Activated naive CD4-positive, alpha-beta T cell treated with anti-CD3 and anti-CD28 coated beads for 36 hours (primary cell): ENCODE measurements at places on chromosomes 5 and 9. TPM values are rescaled to one million over a fixed set of nuclear protein-coding genes. Genes with fewer than 3 reads are reported as not detected.

GRCh38 chr9:83019246-83019645 is 43.7 kb downstream of the RASEF start:
- no peaks in the 10 kb centered on the region for H3K4me1 ChIP-seq
- H3K27ac ChIP-seq, result no peak overlapping the region
- no peak overlapping the region for H3K4me3 ChIP-seq

DNA sequence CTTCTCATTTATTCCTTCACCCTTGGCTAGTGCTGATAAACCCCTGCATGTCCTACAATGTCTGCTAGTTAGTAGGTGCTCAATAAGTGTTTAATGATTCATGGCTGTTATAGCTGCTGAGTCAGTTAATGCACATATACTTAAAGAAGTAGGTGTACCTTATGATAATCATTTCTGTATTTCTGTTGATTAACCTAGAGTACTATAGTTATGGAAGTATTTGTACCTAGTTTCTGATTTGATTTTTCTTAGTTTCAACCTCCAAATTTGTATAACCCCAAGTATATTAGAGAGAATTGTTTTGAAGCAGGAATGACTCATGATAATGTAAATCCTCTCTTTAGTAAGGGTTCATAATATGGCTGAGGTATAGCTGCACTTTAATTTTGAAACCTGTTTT is 8.9 kb downstream of the SMAD5 start:
- no peak overlapping the region for H3K27ac ChIP-seq
- no peaks in the 10 kb centered on the region for H3K36me3 ChIP-seq
- H3K4me3 ChIP-seq, result no peak overlapping the region
- no peaks in the 10 kb centered on the region for H3K4me1 ChIP-seq

GRCh38 chr5:141821430-141821925 is 56.7 kb downstream of the PCDH1 start:
- H3K4me3 ChIP-seq, result no peak overlapping the region
- H3K36me3 ChIP-seq, result no peaks in the 10 kb centered on the region
- no peaks in the 10 kb centered on the region for H3K4me1 ChIP-seq
- no peak overlapping the region for H3K27ac ChIP-seq
- no peak for DNase-seq

DNA sequence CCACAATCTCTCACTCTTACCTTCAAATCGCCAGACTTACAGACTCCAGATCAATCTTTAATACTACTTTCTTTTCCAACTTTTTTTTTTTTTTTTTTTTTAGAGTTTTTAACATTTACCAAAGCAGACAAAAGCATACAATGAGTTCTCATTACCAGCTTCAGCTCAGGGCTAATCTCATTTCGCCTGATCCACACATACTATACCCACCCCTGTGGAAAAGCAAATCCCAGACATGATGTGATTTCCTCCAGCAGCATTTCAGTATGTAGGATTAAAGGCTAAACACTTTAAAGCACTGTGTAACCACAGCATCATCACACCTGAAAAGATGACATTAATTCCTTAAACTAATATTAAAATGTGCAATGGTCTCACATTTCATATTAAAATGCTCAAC is 138.8 kb upstream of the RETREG1 start:
- no peaks in the 10 kb centered on the region for H3K27me3 ChIP-seq
- no peak overlapping the region for H3K4me3 ChIP-seq
- H3K36me3 ChIP-seq, result no peaks in the 10 kb centered on the region
- no peak for DNase-seq

DNA sequence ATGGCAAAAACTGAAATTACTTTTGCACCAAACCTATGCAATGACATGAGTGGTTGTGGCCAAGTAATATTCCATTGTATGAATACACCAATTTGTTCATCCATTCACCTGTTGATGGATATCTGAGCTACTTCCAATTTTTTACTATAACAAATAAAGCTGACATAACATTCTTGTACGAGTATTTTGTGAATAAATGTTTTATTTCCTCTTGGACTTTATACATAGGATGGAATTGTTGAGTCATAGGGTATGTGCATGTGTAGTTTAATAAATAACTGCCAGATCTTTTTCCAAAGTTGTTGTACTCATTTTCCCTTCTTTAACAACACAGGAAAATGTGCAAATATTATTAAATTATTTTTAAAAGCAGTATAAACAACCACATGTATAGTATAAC is 146.1 kb upstream of the ZNF462 start:
- no peak overlapping the region for H3K27ac ChIP-seq
- no peaks in the 10 kb centered on the region for H3K36me3 ChIP-seq
- no peak overlapping the region for H3K4me3 ChIP-seq
- H3K27me3 ChIP-seq, result no peaks in the 10 kb centered on the region
- DNase-seq, result no peak
- no peaks in the 10 kb centered on the region for H3K4me1 ChIP-seq

DNA sequence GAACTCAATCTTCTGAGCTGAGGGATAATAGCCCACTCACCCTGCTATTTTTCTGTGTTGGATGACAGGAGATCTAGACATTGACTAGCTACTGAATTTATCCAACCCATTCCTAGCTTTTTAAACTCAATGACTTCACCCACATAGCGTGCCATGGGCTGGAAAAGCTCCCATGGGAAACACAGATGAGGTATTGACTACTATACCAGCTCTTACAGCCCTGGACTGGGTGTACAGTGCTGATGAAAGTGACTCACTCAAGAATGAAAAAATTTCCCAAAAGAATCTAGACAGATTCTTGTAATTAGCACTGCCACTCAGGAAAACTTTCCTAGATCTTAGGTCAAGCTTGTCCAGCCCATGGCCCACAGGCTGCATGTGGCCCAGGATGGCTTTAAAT is 72.7 kb upstream of the NREP start:
- no peak overlapping the region for H3K27ac ChIP-seq
- H3K4me3 ChIP-seq, result no peak overlapping the region
- no peak for DNase-seq
- no peaks in the 10 kb centered on the region for H3K27me3 ChIP-seq
- H3K4me1 ChIP-seq, result no peaks in the 10 kb centered on the region
- H3K36me3 ChIP-seq, result no peaks in the 10 kb centered on the region

DNA sequence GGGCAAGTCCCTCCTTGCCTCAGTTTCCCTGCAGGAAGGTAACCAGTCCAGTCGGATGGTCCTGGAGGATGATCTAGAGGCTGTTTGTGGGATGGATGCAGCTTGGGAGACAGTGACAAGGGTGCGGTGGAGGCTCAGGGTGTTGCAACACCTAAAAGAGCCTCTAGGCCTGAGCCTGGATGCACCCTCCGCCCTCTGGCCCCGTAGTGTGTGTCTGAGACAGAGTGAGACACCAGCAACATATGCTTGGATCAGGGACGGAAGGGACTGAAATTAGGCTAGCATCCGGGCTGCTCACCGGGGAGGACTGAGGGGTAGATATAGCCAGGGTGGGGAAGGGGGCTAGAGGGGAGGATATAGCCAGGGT is 1.1 kb downstream of the CRAT start:
- no peaks in the 10 kb centered on the region for H3K36me3 ChIP-seq
- H3K27me3 ChIP-seq, result no peaks in the 10 kb centered on the region
- no peak overlapping the region for H3K27ac ChIP-seq
- peaks cover 29% of the 10 kb centered on the region for H3K4me1 ChIP-seq
- peak; percentile 28 for DNase-seq

The ABCA1 gene
- total RNA-seq, result 31.3 TPM
